ENCODE measurements at places on chromosomes 16 and 17. TPM values are rescaled to one million over a fixed set of nuclear protein-coding genes. Genes with fewer than 3 reads are reported as not detected.

The TEX14 gene
- not detected for polyA plus RNA-seq

The CRISPLD2 gene
- not detected for polyA plus RNA-seq

The GAS2L2 gene
- polyA plus RNA-seq, result not detected

The TBC1D3D gene
- not detected for polyA plus RNA-seq

The CFAP119 gene
- 0.63 TPM for polyA plus RNA-seq

The SNAI3 gene
- 12.3 TPM for polyA plus RNA-seq

The ASB16 gene
- polyA plus RNA-seq, result not detected

The SKAP1 gene
- 11.5 TPM for polyA plus RNA-seq

The CFAP97D1 gene
- not detected for polyA plus RNA-seq

The LPCAT2 gene
- not detected for polyA plus RNA-seq

The KRT40 gene
- not detected for polyA plus RNA-seq

The DRC3 gene
- polyA plus RNA-seq, result 0.90 TPM

The IRX5 gene
- polyA plus RNA-seq, result not detected

The KRT27 gene
- not detected for polyA plus RNA-seq

The ZNF205 gene
- polyA plus RNA-seq, result not detected

The TBC1D28 gene
- not detected for polyA plus RNA-seq

The KRT36 gene
- not detected for polyA plus RNA-seq

The SLC5A11 gene
- 0.13 TPM for polyA plus RNA-seq

The PRSS53 gene
- polyA plus RNA-seq, result 0.83 TPM

The KRT33A gene
- not detected for polyA plus RNA-seq

The AGRP gene
- not detected for polyA plus RNA-seq

The WBP2 gene
- polyA plus RNA-seq, result 131 TPM

The SEZ6 gene
- polyA plus RNA-seq, result 1.3 TPM

The KDM6B gene
- 1.9 TPM for polyA plus RNA-seq

The TMEM100 gene
- polyA plus RNA-seq, result not detected

The SEPTIN1 gene
- 161 TPM for polyA plus RNA-seq

The LDHD gene
- polyA plus RNA-seq, result not detected

The MYCBPAP gene
- 1.3 TPM for polyA plus RNA-seq

The OSGIN1 gene
- 0.46 TPM for polyA plus RNA-seq

The KRT12 gene
- not detected for polyA plus RNA-seq

The APOBR gene
- polyA plus RNA-seq, result 0.14 TPM

The CNGB1 gene
- not detected for polyA plus RNA-seq

The WSB1 gene
- polyA plus RNA-seq, result 261 TPM

The KSR1 gene
- polyA plus RNA-seq, result 2.1 TPM

The USH1G gene
- polyA plus RNA-seq, result not detected

The SNF8 gene
- 108 TPM for polyA plus RNA-seq

The TUBD1 gene
- polyA plus RNA-seq, result 17.6 TPM

The ITGAX gene
- polyA plus RNA-seq, result 6.2 TPM

The AIPL1 gene
- not detected for polyA plus RNA-seq

The CCDC144A gene
- polyA plus RNA-seq, result not detected

The BAHCC1 gene
- polyA plus RNA-seq, result not detected

The SPNS2 gene
- not detected for polyA plus RNA-seq

The ABAT gene
- polyA plus RNA-seq, result 3.3 TPM

The HOXB3 gene
- 0.34 TPM for polyA plus RNA-seq

The DYNLRB2 gene
- not detected for polyA plus RNA-seq

The BOLA2 gene
- 39.1 TPM for polyA plus RNA-seq

The TNFSF12 gene
- 45.1 TPM for polyA plus RNA-seq

The SYNGR3 gene
- 4.9 TPM for polyA plus RNA-seq

The MRPL12 gene
- polyA plus RNA-seq, result 63.7 TPM

The PMM2 gene
- 32.3 TPM for polyA plus RNA-seq

The NPIPB2 gene
- polyA plus RNA-seq, result 0.74 TPM

Data from IgD-negative memory B cell (primary cell).